Stromal cell of bone marrow (primary cell): ENCODE measurements at places on chromosomes 4 and X.
A peak's percentile ranks its signal among the peaks of the same experiment; 100 is the strongest.

DNA sequence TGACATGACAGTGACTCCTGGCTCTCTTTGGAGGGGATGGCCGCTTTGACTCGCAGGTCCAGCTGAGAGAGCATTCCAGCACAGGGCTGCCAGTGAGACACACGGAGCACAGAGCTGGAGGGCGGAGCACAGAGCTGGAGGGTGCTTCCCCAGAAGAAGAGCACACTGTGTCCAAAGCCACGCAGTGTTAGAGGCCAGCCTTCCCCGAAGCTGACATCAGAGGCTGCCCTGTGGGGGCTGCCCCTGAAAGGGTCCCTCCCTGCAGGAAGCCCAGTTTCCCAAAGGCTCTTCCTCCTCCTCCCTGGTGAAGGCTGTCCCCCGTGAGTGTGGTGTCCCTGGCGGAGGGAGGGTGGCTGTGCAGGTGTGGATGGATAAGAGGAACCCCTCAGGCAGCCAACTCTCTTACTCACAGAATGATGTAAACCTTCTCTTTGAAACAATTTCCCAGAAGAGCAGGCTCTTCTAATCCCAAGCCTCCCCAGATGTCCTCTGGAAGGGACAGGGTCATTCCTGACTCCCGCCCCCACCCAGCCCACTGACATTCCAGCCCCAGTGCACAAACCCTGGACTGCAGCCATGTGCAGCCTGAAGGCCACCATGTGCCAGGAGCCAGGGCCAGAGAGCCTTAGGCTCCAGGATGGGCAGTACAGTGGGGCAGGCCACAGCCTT is 53.4 kb downstream of the PSAPL1 start:
- DNase-seq, result no peak

GRCh38 chr4:143207555-143207954 is 22.8 kb downstream of the USP38 start:
- DNase-seq, result no peak

- DNase-seq, result no peak
These were observed 36.9 kb downstream of the CEP44 start for GRCh38 chr4:174320494-174321199.

DNA sequence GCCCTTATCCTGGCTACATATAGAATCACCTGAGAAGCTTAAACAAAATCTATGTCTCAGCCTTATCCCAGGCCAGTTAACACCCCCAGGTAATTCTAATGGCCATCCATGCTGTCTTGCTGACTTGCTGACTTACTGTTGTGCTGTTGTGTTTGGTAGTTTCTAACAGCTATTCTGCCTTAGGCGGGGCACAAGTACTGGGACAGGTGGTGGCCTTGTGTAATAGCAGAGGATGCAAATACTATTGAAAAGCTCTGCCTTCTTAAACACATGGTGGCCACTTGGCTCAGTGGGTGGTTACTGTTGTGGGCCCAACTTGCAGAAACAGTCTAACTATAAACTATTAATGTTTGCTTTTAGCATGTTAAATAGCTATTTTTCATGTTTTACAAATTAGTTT is 56.2 kb downstream of the CDS1 start:
- DNase-seq, result no peak

GRCh38 chrX:122517786-122518185 is 666.3 kb upstream of the GRIA3 start:
- no peak for DNase-seq

DNA sequence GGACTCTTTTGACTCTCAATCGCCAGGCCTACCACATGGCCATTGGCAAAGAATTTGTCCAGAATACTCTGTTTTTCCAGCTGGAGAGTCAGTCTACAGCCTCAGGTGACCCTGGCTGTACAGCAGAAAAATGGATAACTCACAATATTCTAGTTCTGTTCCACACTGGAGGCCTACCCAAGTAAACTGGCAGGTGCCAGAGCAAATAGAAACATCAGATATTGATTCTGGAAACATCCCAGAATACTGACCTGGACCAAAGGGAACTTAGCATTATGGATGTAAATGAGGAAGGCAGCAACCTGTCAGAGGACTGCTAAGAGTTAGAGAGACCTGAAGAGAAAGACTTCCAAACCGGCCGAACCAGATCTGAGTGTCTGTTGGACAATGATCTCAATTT is 147.9 kb upstream of the SMAD1 start:
- no peak for DNase-seq

GRCh38 chrX:2533424-2533823 is 32.6 kb upstream of the DHRSX start:
- DNase-seq, result no peak

GRCh38 chrX:150692831-150693724 is at the start of gene MTMR1:
Gene MTMR1, plus strand, starts transcription at chrX:150693396. Its CDS starts 135 bp downstream, at chrX:150693531.
- no peak for DNase-seq

- peak; percentile 86 for DNase-seq
These were observed 290.7 kb upstream of the TENM3 start for GRCh38 chr4:181952478-181952877.

- DNase-seq, result no peak
These were observed 203.0 kb upstream of the CNKSR2 start for GRCh38 chrX:21171181-21171580.

GRCh38 chrX:70504772-70505450 is 60.3 kb downstream of the DLG3 start:
- no peak for DNase-seq

DNA sequence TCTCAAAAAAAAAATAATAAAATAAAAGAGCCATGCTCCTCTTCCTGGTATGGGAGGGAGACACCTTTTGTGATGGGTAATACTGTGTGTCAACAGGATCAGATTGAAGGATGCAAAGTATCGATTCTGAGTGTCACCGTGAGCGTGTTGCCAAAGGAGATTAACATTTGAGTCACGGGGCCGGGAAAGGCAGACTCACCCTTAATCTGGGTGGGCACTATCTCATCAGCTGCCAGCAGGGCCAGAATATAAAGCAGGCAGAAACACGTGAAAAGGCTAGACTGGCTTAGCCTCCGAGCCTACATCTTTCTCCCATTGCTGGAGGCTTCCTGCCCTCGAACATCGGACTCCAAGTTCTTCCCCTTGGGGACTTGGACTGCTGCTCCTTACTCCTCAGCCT is 95.4 kb downstream of the SHOX start:
- no peak for DNase-seq

- DNase-seq, result peak; percentile 83
These were observed 54.5 kb upstream of the FBXW7 start for GRCh38 chr4:152590179-152591031.

- DNase-seq, result peak; percentile 89
These were observed 123.6 kb upstream of the RBPJ start for GRCh38 chr4:26197018-26197779.

GRCh38 chrX:22276781-22277180 is 4.1 kb downstream of the CBLL2 start:
- peak; percentile 20 for DNase-seq

DNA sequence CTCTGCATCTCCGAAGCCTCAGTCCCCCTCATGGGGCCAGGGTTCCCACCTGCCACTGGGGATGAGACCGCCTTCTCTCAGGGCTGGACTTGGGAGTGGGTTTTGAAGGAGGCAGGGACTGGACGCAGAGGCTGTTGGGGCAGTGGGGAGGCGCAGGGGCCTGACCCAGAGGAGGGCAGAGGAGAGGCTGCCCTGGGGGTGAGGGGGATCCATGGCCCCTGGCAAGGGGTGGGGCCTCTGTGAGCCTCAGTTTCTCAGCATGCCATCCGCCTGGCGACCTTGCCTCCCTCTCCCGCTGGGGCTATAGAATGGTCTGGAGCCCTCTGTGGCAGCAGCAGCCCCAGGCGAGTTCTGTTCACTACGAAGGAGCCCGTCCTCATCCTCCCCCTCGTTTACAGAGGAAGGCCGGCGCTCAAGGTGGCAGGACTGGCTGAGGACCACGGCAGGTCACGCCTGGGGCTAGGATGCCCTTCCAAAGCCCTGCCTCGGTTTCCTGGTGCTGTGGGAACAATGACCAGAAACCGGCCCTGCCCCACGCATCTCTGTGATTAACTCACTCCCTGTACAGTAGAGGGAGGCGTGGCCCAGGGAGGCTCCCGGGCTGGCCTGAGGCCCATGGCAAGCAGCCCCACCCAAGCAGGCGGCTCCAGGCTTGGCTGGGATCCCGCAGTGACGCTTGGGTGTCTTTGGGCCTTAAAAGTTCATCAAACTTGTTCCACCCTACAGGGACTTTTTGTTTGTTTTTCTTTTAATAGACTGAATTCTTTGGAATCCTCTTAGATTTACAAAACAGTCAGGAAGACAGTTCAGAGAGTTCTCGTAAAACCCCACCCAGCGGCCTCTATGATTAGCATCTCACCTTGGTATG is 16.0 kb upstream of the SH3TC1 start:
- DNase-seq, result peak; percentile 79

GRCh38 chr4:87375719-87376291 is 15.2 kb downstream of the HSD17B11 start:
- DNase-seq, result peak; percentile 82

- DNase-seq, result peak; percentile 9
These were observed 645 bp upstream of the RAB28 start for GRCh38 chr4:13484749-13485221.

- DNase-seq, result peak; percentile 36
These were observed 287.3 kb downstream of the STK32B start for GRCh38 chr4:5338531-5338930.

DNA sequence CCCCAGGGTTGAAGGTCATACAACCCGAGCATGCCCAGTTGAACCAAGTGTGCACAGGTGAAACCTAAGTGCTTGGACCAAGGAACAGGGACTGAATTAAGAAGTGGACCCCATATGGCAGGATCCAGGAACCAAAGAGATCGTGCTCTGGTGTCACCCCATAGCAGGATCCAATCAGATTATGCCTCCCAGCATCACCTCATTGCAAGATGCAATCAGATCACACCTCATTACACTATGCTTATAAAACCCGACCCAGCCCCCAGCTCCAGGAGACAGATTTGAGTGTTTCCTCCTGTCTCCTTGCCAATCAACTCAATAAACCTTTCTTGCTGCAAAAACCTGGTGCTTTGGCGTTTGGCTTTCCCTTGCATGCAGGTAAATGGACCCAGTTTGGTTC is 37.6 kb downstream of the EFHC2 start:
- DNase-seq, result no peak

DNA sequence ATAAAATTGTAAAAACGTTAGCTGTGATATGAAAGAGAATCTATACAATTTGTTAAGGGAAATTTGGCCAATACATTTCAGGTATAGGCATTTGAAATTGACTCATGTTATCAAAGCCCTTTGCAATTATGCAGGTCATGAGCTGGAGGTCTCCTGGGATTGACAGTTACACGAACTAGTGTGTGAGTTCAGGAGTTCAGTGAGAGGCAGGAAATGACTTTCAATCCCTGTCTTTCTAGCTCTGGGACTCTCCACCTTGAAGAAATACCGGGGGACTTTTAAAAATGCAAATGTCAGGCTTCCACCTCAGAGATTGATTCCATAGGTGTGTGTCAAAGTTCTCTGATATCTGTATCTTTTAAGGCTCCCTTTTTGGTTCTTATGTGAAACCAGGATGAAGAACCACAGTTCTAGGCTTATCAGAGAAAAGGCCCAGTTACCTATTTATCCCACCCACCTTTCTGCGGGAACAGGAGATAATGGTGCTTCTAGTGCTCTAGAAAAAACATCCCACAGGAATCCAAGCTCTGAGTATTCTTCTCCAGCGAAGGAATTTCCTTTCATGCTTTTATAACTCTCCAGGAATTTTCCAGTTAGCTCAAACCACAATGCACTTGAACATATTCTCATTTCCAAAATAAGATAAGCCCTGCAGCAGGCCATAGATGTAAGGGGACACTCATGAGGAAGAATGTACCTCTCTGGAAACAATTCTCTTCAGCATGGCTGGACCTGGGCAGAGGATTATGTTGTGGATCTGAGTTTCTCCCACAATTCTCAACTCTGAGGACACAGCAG is 501.0 kb downstream of the IDS start:
- DNase-seq, result no peak

DNA sequence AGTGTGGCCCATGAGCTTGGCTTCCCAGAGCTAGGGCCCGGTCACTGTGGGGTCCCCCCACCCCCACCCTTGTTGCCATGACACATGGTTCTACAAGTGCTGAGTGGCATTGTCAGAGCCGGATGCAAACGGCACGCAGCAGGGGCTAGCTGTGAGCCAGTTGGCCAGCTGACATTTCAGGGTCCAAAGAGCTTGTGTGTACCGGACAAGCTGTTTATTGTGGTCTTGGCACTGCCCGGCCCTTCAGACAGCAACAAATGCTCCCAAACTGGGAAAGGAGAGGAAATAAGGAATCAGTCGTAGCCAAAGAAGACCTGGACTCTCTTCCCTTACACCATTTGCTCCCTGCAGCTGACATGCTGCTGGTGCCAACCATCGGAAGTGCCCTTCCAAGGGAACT is 36.8 kb downstream of the TSC22D3 start:
- DNase-seq, result no peak

DNA sequence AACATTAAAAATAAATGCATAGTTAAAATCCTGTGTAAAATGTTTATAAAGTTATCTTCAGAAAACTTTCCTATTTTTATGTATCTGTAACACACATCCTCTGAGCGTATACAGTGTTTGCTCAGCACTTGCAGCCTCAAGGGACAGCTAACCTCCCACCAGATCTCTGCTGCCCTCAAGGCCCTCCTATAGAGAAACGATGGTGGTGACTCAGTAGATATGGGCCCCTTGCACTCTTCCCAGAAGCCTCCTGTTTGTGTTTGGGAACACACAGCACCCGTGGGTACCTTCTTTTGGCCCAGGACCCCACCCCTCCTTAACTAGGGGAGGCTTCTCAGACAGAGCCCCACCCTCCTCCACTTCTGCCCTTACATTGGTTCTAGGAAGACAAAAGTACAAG is 26.7 kb downstream of the PJA1 start:
- no peak for DNase-seq

- no peak for DNase-seq
These were observed 65.7 kb downstream of the IL21 start for GRCh38 chr4:122555216-122555615.

DNA sequence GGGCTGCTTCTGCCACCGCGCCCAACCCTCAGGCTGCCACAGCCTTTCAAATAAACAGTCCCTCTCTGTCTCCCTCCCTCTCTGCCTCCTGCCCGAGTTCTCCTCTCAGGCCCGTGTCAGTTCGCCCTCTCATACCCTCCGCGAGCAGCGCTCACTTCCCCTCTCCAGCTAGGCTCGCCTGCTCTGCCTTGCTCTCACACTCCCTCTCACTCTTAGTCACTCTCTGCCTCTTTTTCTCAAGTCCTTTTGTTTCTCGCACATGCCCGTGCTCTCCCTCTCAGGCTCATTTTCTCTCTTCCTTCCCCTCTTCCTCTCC is 3.2 kb downstream of the EFNB1 start:
- peak; percentile 57 for DNase-seq

- DNase-seq, result no peak
These were observed 16.1 kb downstream of the IQCM start for GRCh38 chr4:149799546-149799945.

- peak; percentile 25 for DNase-seq
These were observed 59.1 kb downstream of the SCD5 start for GRCh38 chr4:82739287-82740190.

GRCh38 chr4:105061136-105061696 is 85.5 kb upstream of the TET2 start:
- no peak for DNase-seq

- no peak for DNase-seq
These were observed 416.5 kb downstream of the TEX13C start for GRCh38 chrX:125736008-125736729.

- DNase-seq, result no peak
These were observed 252.5 kb upstream of the NEIL3 start for GRCh38 chr4:177057186-177057585.
